ENCODE measurements at places on chromosomes 7 and 10. TPM values are rescaled to one million over a fixed set of nuclear protein-coding genes. Genes with fewer than 3 reads are reported as not detected.

Gene ZNF680
- total RNA-seq, result 9.6 TPM

Gene FGFR2
- total RNA-seq, result not detected

Gene POU6F2
- 0.12 TPM for total RNA-seq

Gene ADAM8
- total RNA-seq, result 302 TPM

Gene GTF2IRD1
- 0.80 TPM for total RNA-seq

Gene SLIT1
- 0.47 TPM for total RNA-seq

Gene SKIDA1
- not detected for total RNA-seq

Gene PKD1L1
- total RNA-seq, result 0.07 TPM

Gene TYW1
- total RNA-seq, result 22.7 TPM

Gene PAX4
- total RNA-seq, result not detected

Gene ZRANB1
- total RNA-seq, result 13.3 TPM

Gene HOXA1
- total RNA-seq, result 0.22 TPM

Gene KCND2
- not detected for total RNA-seq

Gene TAS2R41
- total RNA-seq, result not detected

Gene GNGT1
- not detected for total RNA-seq

Gene AKR1C8
- 1.4 TPM for total RNA-seq

Gene COL17A1
- total RNA-seq, result not detected

Gene VOPP1
- 155 TPM for total RNA-seq

Gene ZKSCAN1
- total RNA-seq, result 75.2 TPM

Gene MKX
- 0.17 TPM for total RNA-seq

Gene SH2B2
- 1.3 TPM for total RNA-seq

Gene ZNF117
- 6.5 TPM for total RNA-seq

Gene MAGI2
- 0.07 TPM for total RNA-seq

All from T-helper 1 cell treated with Interleukin-12 subunit alpha and Interleukin-12 subunit beta and Interleukin-4 antibody, amounts not matched to agents 30 ng/mL and 1 ng/mL, for 36 hours (primary cell).